ENCODE measurements at places on chromosomes 7 and 10.

GRCh38 chr10:117928741-117929140 lies 118.0 kb downstream of the RAB11FIP2 start:
- H3K27ac ChIP-seq = no peak overlapping the region
- H3K27me3 ChIP-seq = no peaks in the 10 kb centered on the region
- 0 out of 2 replicates have a peak, but pooled peaks cover 1% of the 10 kb centered on the region for H3K4me1 ChIP-seq

DNA sequence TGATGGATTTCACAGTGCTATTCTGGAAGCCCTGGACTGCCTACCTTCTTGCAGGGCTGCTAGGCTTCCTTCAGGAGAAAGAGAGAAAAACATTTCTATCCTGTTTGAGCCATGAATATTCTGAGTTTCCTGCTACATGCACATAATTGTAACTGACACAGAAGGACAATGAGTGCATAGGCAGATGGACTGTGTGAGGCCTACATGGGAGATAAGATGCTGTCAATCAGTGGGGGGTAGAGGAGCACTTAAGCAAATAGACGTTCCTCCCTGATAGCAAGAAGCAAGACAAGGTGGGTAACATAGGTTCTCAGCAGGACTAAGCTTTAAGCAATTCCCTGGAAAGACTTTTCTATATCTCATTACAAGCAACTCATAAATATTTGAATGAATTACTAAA lies 11.6 kb downstream of the ALDH18A1 start:
- H3K36me3 ChIP-seq = peaks cover 11% of the 10 kb centered on the region
- H3K4me1 ChIP-seq = no peaks in the 10 kb centered on the region
- no peak overlapping the region for H3K4me3 ChIP-seq
- H3K27ac ChIP-seq = no peak overlapping the region
- no peaks in the 10 kb centered on the region for H3K27me3 ChIP-seq
- DNase-seq = no peak

GRCh38 chr7:37705976-37706375 lies 22.4 kb downstream of the GPR141 start:
- H3K4me3 ChIP-seq = no peak overlapping the region
- DNase-seq = no peak
- no peaks in the 10 kb centered on the region for H3K27me3 ChIP-seq
- no peaks in the 10 kb centered on the region for H3K36me3 ChIP-seq
- peaks cover 2% of the 10 kb centered on the region for H3K4me1 ChIP-seq

GRCh38 chr7:1160670-1161021 lies 650 bp upstream of the ZFAND2A start:
- H3K36me3 ChIP-seq = 0 out of 2 replicates have a peak, but pooled peaks cover 3% of the 10 kb centered on the region
- H3K4me3 ChIP-seq = peak overlapping the region; percentile 63
- H3K27ac ChIP-seq = no peak overlapping the region
- no peak for DNase-seq

- H3K36me3 ChIP-seq = 0 out of 2 replicates have a peak, but pooled peaks cover 2% of the 10 kb centered on the region
- H3K4me3 ChIP-seq = no peak overlapping the region
- H3K27me3 ChIP-seq = no peaks in the 10 kb centered on the region
Observed at GRCh38 chr7:27774717-27775328, 34.9 kb downstream of the TAX1BP1 start.

- no peaks in the 10 kb centered on the region for H3K36me3 ChIP-seq
- peaks cover 2% of the 10 kb centered on the region for H3K4me1 ChIP-seq
- H3K27me3 ChIP-seq = no peaks in the 10 kb centered on the region
- no peak for DNase-seq
- no peak overlapping the region for H3K4me3 ChIP-seq
- H3K27ac ChIP-seq = no peak overlapping the region
Observed at GRCh38 chr7:51255536-51256208, 60.9 kb downstream of the COBL start.

DNA sequence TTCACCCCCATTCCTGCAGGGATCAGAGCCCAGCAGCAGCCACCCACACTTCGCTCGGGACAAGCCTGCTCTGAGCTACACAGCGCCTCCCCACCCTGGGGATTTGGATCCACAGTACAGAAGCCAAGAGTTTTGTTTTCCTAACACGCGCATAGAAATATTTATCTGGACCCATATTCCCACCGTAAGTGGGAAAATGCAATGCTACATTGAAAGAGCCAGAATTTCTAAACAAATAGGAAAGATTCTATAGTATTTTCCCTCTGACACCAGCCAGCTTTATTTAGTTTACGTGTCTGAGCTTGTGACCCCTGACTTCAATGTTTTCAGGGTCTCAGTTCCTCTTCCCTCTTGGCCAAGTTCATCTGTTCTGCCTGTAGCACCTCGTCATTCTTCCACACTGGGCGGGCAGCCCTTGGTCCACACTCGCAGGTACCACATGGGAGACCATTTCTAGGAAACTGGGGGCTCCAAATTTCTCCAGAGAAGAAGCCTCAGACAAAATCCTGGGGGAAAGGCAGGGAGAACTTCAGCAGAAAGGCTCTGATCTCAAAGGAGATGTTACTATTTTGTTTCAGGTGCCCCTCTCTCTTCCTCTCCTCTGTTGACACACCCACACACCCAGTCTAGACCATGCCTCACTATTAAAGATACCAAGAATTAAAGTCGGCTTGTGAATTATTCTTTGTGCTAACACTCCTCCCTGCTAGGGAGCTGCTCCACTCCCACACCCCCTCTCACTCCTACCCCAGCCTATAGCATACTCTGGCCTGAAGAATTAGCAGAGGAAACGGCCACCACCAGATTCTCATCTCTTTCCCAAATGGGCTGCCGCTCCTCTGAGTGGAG lies 116.0 kb upstream of the PCGF5 start:
- no peak overlapping the region for H3K4me3 ChIP-seq
- H3K27me3 ChIP-seq = no peaks in the 10 kb centered on the region
- H3K36me3 ChIP-seq = no peaks in the 10 kb centered on the region
- H3K27ac ChIP-seq = no peak overlapping the region

- H3K27ac ChIP-seq = no peak overlapping the region
- H3K36me3 ChIP-seq = no peaks in the 10 kb centered on the region
- no peak overlapping the region for H3K4me3 ChIP-seq
- no peak for DNase-seq
- peaks cover 51% of the 10 kb centered on the region for H3K27me3 ChIP-seq
Observed at GRCh38 chr7:5420067-5420880, 3.4 kb downstream of the TNRC18 start.

GRCh38 chr10:29642990-29643389 lies 8.2 kb upstream of the SVIL start:
- no peaks in the 10 kb centered on the region for H3K27me3 ChIP-seq
- no peak overlapping the region for H3K4me3 ChIP-seq
- H3K4me1 ChIP-seq = 0 out of 2 replicates have a peak, but pooled peaks cover 5% of the 10 kb centered on the region
- DNase-seq = no peak
- H3K27ac ChIP-seq = no peak overlapping the region
- H3K36me3 ChIP-seq = no peaks in the 10 kb centered on the region

DNA sequence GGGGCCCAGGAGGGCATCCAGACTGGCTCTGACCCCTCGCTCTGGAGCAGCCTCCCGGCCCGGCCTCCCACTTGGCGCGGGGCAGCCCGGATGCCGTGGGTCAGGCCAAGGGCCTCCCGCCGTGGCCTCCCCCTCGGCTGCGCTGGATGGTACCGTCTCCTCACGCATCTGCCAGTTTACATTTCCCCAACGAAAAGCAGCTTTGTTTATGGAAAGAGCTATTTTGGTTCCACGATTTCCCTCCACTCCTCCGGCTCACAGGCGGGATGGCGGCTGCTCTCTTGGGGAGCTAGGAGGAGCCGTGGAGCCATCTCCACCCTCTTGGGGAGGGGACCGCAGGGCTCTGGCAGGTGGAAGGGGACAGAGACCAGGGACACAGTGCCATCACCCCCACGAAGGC lies 93.2 kb upstream of the MYL10 start:
- no peak overlapping the region for H3K27ac ChIP-seq
- no peaks in the 10 kb centered on the region for H3K36me3 ChIP-seq

GRCh38 chr10:103564776-103565520 lies 71.4 kb downstream of the NEURL1 start:
- DNase-seq = no peak
- no peaks in the 10 kb centered on the region for H3K27me3 ChIP-seq
- no peak overlapping the region for H3K27ac ChIP-seq
- no peak overlapping the region for H3K4me3 ChIP-seq
- no peaks in the 10 kb centered on the region for H3K36me3 ChIP-seq

DNA sequence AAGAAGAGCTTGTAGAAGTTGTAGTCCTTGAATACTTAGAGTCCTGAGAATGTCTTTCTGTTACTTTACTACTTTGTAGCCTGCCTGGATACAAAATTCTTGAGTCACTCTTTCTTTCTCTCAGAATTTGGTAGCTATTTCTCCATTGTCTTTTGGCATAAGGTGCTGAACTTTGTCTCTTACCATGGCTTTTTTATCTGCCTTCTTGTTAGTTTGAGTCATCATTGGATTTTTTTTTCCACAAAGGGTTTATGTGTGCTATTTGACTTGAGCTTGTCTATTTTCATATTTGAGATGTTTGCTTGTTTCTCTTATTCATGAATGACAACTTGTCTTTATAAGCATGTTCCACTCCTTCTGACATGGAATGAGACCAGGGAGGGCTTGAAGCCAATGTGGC lies 74.5 kb upstream of the EXOC6 start:
- DNase-seq = no peak
- H3K36me3 ChIP-seq = no peaks in the 10 kb centered on the region
- H3K4me1 ChIP-seq = no peaks in the 10 kb centered on the region
- H3K27ac ChIP-seq = no peak overlapping the region

GRCh38 chr7:92949748-92950147 lies 113.4 kb upstream of the CDK6 start:
- no peaks in the 10 kb centered on the region for H3K27me3 ChIP-seq
- no peak overlapping the region for H3K4me3 ChIP-seq
- no peak overlapping the region for H3K27ac ChIP-seq
- no peaks in the 10 kb centered on the region for H3K4me1 ChIP-seq
- DNase-seq = no peak

GRCh38 chr10:10644676-10645385 lies 372.8 kb upstream of the CELF2 start:
- H3K36me3 ChIP-seq = no peaks in the 10 kb centered on the region

- no peak for DNase-seq
- no peak overlapping the region for H3K27ac ChIP-seq
- peaks cover 2% of the 10 kb centered on the region for H3K36me3 ChIP-seq
- H3K4me3 ChIP-seq = no peak overlapping the region
Observed at GRCh38 chr10:74207691-74208480, 56.9 kb downstream of the ADK start.

DNA sequence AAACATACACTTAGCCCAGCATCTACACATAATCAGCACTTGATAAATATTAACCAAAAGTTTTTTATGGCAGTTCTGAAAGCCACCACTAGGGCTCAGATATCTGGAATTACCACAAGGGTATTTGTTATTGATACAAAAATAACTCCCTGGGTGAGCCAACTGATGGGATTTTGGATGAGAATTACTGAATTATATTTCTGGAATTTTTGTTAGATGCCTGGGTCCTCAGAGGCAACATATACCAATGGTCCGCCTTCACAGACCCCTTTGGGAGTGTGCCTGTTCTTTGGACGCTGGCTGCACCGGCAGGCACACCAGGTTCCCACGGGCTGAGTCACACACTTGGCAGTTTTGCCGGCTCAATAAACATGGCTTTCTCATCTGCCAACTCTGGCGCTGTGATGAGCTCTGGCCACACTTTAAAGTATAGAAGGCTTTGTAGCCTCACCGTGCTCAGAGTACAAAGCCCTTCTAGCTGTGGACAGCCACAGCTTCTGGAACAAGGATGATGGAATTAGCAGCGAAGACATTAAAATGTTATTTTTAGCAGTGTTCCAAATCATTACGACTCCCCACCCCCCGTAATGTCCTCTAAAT lies 24.5 kb upstream of the EEPD1 start:
- H3K27me3 ChIP-seq = no peaks in the 10 kb centered on the region
- H3K4me1 ChIP-seq = no peaks in the 10 kb centered on the region
- DNase-seq = no peak
- H3K4me3 ChIP-seq = no peak overlapping the region
- H3K27ac ChIP-seq = no peak overlapping the region

DNA sequence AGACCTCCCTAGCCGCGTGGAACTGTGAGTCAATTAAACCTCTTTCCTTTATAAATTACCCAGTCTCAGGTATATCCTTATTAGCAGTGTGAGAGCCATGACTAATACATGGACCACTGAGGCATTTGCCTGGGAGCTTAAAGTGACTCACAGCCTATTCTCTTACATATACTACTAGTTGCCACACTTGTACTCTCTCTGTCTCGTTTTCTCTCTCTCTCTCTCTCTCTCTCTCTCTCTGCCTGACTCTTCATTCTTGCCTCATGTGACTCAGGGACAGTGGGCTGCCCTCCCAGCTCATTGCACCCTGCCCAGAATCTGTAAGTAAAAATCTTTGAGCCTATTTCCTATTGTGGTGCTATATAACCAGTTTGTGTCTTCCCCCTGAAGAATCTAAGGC lies 238.5 kb upstream of the MAGI2 start:
- no peaks in the 10 kb centered on the region for H3K4me1 ChIP-seq
- no peak for DNase-seq
- H3K36me3 ChIP-seq = no peaks in the 10 kb centered on the region
- no peak overlapping the region for H3K27ac ChIP-seq
- no peaks in the 10 kb centered on the region for H3K27me3 ChIP-seq
- H3K4me3 ChIP-seq = no peak overlapping the region

GRCh38 chr7:55733241-55734140 lies 129.1 kb downstream of the SEPTIN14 start:
- H3K4me1 ChIP-seq = no peaks in the 10 kb centered on the region
- DNase-seq = no peak
- H3K36me3 ChIP-seq = no peaks in the 10 kb centered on the region
- H3K4me3 ChIP-seq = no peak overlapping the region
- H3K27ac ChIP-seq = no peak overlapping the region

DNA sequence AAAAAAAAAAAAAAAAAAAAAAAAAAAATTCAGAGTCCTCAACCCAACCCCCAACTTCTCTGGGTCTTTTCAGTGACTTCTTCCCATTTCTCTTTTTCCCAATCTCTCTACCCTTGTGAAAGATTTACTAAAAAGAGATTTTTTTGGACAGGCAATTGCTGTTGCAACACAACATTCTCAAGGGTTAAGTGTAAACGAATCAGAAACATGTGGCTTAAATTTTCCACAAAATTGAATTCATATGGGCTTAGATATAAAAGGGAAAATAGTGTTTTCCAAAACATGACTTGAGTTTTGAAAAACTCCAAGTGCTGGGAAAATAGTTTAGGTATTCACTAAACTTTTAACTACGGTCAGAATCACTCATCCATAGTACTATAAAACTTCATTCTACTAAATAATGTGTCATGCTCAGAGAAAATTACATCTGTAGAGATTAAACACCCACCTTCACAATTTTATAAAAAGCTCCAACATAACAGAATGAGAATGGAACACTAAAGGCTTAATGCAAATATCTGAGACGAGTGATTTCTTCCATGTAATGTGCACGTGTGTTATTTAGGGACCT lies 643.1 kb downstream of the PARD3 start:
- H3K4me3 ChIP-seq = no peak overlapping the region
- H3K4me1 ChIP-seq = no peaks in the 10 kb centered on the region
- DNase-seq = no peak
- H3K27ac ChIP-seq = no peak overlapping the region
- H3K36me3 ChIP-seq = no peaks in the 10 kb centered on the region

DNA sequence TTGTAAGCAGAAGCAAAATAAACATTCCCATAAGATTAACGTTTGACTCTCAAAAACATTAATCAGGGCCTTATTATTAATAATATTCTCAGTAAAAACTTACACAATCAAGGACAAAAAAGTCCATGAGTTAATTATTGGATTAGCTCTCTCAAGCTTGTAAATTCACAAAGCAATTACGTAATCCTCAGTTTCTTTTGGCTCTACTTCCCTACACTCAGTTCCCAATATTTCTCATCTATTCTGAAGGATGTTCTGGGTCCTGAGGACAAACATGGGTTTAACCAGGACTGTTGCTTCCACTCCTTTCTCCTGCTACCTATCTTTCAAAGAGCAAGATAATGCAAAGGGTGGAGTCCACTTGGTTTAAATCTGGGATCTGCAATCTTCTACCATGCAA lies 15.1 kb downstream of the FBXL13 start:
- no peaks in the 10 kb centered on the region for H3K36me3 ChIP-seq
- no peak overlapping the region for H3K4me3 ChIP-seq
- no peaks in the 10 kb centered on the region for H3K27me3 ChIP-seq

Data from iPS DF 6.9 (cell line).